HT-29 (cell line): ENCODE measurements at places on chromosomes 7 and 10. TPM values are rescaled to one million over a fixed set of nuclear protein-coding genes. Genes with fewer than 3 reads are reported as not detected.

Gene CALML5
- 0.71 and 1.7 TPM in 2 replicates for total RNA-seq

Gene AMZ1
- not detected in 2 replicates for total RNA-seq

Gene JCAD
- 3.9 and 5.7 TPM in 2 replicates for total RNA-seq

Gene TEX36
- not detected in 2 replicates for total RNA-seq

Gene VWC2
- total RNA-seq: not detected in 2 replicates

Gene CASD1
- total RNA-seq: 4.8 and 5.8 TPM in 2 replicates

Gene SYCE1
- not detected in 2 replicates for total RNA-seq

Gene AGBL3
- 0.18 and 0.31 TPM in 2 replicates for total RNA-seq

Gene HOXA6
- total RNA-seq: 25.5 and 28.1 TPM in 2 replicates

Gene TMEM176A
- 0.39 and 0.79 TPM in 2 replicates for total RNA-seq

Gene TMEM236
- not detected in 2 replicates for total RNA-seq

Gene MRPS17
- 19.5 and 20.3 TPM in 2 replicates for total RNA-seq

Gene SVOPL
- not detected in 2 replicates for total RNA-seq

Gene C10orf90
- not detected in 2 replicates for total RNA-seq

Gene GPER1
- 2.0 and 2.5 TPM in 2 replicates for total RNA-seq

Gene COL26A1
- not detected in 2 replicates for total RNA-seq

Gene ZNF853
- total RNA-seq: 0.31 TPM in 1 of 2 replicates, not detected in the other

Gene ACBD7
- total RNA-seq: 5.9 and 7.4 TPM in 2 replicates

Gene GUSB
- total RNA-seq: 67.0 and 84.3 TPM in 2 replicates

Gene RGR
- total RNA-seq: not detected in 2 replicates

Gene MBLAC1
- total RNA-seq: 1.3 and 2.9 TPM in 2 replicates

Gene CPA2
- total RNA-seq: not detected in 2 replicates

Gene PPP1R3C
- total RNA-seq: not detected in 2 replicates

Gene EPHB6
- 35.9 and 45.9 TPM in 2 replicates for total RNA-seq

Gene FAM25G
- total RNA-seq: not detected in 2 replicates

Gene PFKFB3
- 11.8 and 15.2 TPM in 2 replicates for total RNA-seq

Gene KLHDC10
- 10.9 and 22.6 TPM in 2 replicates for total RNA-seq

Gene ZNF316
- total RNA-seq: 32.8 and 35.9 TPM in 2 replicates

Gene IQCE
- total RNA-seq: 23.1 and 24.7 TPM in 2 replicates

Gene NANOS1
- total RNA-seq: 3.1 and 4.8 TPM in 2 replicates

Gene CCDC146
- not detected in 2 replicates for total RNA-seq

Gene SFTPA1
- total RNA-seq: not detected in 2 replicates

Gene ADAM12
- total RNA-seq: not detected in 2 replicates

Gene TMEM213
- total RNA-seq: not detected in 2 replicates

Gene PAX4
- 1.0 and 2.5 TPM in 2 replicates for total RNA-seq

Gene LHPP
- 4.4 and 15.4 TPM in 2 replicates for total RNA-seq

Gene ELMO1
- total RNA-seq: 0.10 and 0.41 TPM in 2 replicates

Gene TMEM106B
- 6.6 and 10.1 TPM in 2 replicates for total RNA-seq

Gene DDC
- 9.1 and 11.9 TPM in 2 replicates for total RNA-seq

Gene SPDYE2
- not detected in 2 replicates for total RNA-seq

Gene ADRA2A
- 16.3 and 20.5 TPM in 2 replicates for total RNA-seq

Gene TRIM50
- not detected in 2 replicates for total RNA-seq

Gene PLAC9
- not detected in 2 replicates for total RNA-seq

Gene PTN
- not detected in 2 replicates for total RNA-seq

Gene LRRC61
- 74.3 and 76.1 TPM in 2 replicates for total RNA-seq
